ENCODE measurements at places on chromosomes 5 and 9.

- no peaks in the 10 kb centered on the region for H3K4me1 ChIP-seq
- H3K27me3 ChIP-seq: no peaks in the 10 kb centered on the region
- peaks cover 7% of the 10 kb centered on the region for H3K36me3 ChIP-seq
Measured at GRCh38 chr5:97355775-97356174, 172.7 kb upstream of the RIOK2 start.

GRCh38 chr9:76799473-76799872, 35.2 kb downstream of the PCA3 start:
- no peaks in the 10 kb centered on the region for H3K36me3 ChIP-seq
- peaks cover 8% of the 10 kb centered on the region for H3K4me1 ChIP-seq
- no peak for DNase-seq
- H3K27me3 ChIP-seq: no peaks in the 10 kb centered on the region

- H3K4me3 ChIP-seq: no peak overlapping the region
- peaks cover 15% of the 10 kb centered on the region for H3K4me1 ChIP-seq
- no peaks in the 10 kb centered on the region for H3K27me3 ChIP-seq
- no peak for DNase-seq
- no peaks in the 10 kb centered on the region for H3K36me3 ChIP-seq
- H3K27ac ChIP-seq: no peak overlapping the region
Measured at GRCh38 chr9:132127888-132128534, 33.8 kb upstream of the NTNG2 start.

DNA sequence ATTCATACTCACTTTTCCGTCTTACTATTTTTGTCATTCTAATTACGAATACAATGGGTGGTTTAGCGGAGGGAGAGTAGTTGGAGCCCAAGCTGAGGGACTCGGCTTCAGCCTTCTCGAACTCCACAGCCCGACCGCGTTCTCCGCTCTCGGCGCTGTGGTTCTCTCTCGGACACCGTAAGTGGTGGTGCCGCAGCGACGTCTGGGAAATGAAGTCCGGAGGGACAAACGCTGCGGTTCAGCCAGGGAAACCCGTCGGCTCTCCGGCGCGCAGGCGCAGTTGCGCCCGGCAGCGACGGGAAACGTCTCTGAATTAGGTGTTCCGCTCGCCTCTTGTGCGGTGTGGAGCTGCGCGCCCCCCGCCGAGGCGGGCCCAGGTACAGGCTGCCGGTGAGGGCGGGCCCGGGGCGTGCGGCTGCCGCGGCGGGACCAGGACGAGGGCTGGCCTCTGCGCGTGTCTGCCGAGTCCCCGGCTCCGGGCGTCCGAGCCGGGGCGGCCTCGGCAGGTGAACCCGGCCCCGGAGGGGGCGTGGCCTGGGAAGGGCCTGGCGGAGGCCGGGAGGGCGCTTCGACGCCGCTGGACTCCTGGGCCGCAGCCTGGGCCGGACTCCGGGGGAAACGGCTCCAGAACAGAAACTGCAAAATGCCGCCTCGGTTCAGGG, at the start of gene ZNF879:
ZNF879 (plus strand) TSS at position 277 of the 662 bp plus-strand sequence. CDS start 1,201 bp downstream, outside the sequence.
- no peaks in the 10 kb centered on the region for H3K4me1 ChIP-seq
- no peaks in the 10 kb centered on the region for H3K27me3 ChIP-seq
- peak; percentile 97 for DNase-seq
- H3K4me3 ChIP-seq: peak within 1 kb of the TSS; percentile 81
- peaks cover 36% of the 10 kb centered on the region for H3K36me3 ChIP-seq

- H3K4me3 ChIP-seq: no peak overlapping the region
- H3K27me3 ChIP-seq: peaks cover 5% of the 10 kb centered on the region
- H3K36me3 ChIP-seq: no peaks in the 10 kb centered on the region
- H3K4me1 ChIP-seq: no peaks in the 10 kb centered on the region
- no peak for DNase-seq
- H3K27ac ChIP-seq: no peak overlapping the region
Measured at GRCh38 chr5:100758306-100758705, 144.8 kb downstream of the ST8SIA4 start.

GRCh38 chr5:146369691-146370090, 31.1 kb downstream of the POU4F3 start:
- no peak for DNase-seq
- no peak overlapping the region for H3K27ac ChIP-seq
- peaks cover 5% of the 10 kb centered on the region for H3K4me1 ChIP-seq
- H3K4me3 ChIP-seq: no peak overlapping the region

DNA sequence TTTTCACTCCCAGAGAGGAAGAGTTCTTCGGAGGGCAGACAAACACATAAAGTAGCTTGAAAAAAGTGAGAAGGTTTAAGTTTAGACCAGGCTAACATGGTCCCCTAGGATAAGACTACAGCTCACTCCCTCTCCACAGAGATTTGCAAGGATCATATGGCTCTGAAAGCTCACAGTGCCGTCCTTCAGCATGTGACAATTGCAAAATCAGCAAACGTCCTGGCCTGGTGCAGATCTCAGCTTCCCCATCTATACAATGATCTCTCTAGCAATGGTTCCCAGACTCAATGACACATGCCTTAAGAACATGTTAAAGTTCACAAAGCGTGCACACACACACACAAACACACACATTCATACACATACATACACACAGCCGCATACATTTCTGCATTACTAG, 327.6 kb downstream of the ACTL7B start:
- DNase-seq: no peak
- no peaks in the 10 kb centered on the region for H3K27me3 ChIP-seq
- no peak overlapping the region for H3K4me3 ChIP-seq
- no peaks in the 10 kb centered on the region for H3K36me3 ChIP-seq

DNA sequence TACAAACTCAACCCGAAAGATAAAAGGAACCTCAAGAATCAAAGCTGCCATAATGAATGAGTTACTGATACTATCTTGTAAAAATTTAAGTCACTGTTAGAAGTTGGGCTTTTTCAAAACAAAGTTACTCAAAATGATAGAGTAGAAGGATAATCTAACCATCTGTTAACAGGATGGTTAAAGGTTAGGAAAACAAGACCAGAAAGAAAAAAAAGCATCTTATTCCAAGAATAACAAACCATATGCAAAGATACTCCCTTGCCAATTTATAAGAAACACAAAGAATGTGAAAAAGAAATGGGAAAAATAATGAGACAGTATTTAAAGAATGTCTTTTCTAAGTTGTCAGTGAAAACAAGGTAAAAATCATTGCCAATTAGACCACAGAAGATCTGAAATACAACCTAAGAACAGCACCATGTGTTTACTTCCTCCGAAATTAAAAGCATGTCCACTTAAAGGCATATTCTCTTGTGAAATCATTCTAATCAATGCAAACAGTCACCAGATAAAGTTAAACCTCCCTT, 51.2 kb downstream of the STRBP start:
- H3K27me3 ChIP-seq: no peaks in the 10 kb centered on the region
- DNase-seq: no peak
- peaks cover 2% of the 10 kb centered on the region for H3K36me3 ChIP-seq
- H3K27ac ChIP-seq: no peak overlapping the region
- no peak overlapping the region for H3K4me3 ChIP-seq
- H3K4me1 ChIP-seq: no peaks in the 10 kb centered on the region

DNA sequence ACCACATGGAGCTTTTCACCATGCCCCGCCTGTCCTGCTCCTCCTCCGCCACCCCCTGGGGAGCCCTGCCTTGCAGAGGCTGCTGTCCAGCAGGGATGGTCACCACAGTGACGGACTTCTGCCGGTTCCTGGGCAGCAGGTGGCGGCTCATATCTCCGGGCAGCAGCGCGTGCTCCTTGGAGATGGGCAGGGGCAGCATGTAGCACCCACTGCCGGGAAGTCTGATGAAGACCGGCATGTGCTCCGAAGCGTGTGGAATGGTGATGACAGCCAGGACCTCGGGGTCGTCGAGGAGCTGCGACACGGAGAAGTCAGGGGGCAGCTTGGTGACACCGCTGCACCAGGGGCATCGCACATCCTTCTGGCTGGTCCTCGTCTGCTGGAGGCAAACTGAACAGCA, 19.2 kb downstream of the PLGRKT start:
- no peak overlapping the region for H3K4me3 ChIP-seq
- H3K27me3 ChIP-seq: no peaks in the 10 kb centered on the region
- H3K4me1 ChIP-seq: peaks cover 2% of the 10 kb centered on the region
- DNase-seq: no peak
- peaks cover 6% of the 10 kb centered on the region for H3K36me3 ChIP-seq
- no peak overlapping the region for H3K27ac ChIP-seq

DNA sequence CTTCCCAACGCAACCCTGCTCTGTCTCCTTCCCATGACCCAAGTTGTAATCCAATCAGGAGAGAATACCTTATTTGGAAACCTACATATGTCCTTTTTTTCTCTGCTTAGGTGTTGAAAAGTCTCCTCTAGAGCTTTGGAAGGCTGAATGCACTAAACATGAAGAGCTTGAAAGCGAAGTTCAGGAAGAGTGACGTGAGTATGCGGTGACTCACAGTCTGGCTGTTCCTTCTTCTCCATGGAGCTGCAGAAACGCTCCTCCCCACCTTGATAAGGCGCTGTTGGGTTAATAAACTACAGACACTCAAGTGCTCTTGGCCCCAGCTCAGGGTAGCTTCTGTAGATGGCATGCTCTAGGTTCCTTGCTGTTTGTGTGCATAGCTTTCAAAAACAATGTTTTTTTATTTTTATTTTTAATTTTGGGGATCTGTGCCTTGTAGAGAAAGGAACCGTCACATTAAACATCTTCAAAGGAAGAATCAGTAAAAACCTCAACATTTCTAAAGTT, 30.7 kb downstream of the RAI14 start:
- no peak overlapping the region for H3K4me3 ChIP-seq
- H3K36me3 ChIP-seq: peaks cover 48% of the 10 kb centered on the region
- peaks cover 15% of the 10 kb centered on the region for H3K4me1 ChIP-seq
- no peak overlapping the region for H3K27ac ChIP-seq

DNA sequence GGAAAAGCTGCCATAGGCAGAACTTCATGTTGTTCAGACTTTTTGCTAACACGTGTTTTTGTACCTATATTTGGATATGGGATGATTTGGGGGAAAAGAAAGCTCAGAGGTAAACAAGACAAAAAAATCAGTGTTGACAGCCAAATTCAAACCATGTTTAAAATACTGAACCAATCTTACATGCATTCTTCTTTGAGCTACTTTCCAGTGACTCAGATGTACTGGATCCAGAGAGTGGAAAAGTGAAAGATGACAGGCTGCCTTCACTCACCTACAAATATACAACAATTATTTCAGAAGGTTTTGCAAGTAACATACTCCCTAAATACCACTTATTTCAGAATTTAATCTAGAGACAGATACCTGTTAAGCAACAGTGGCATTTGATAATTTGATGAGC, 165.7 kb downstream of the MPDZ start:
- no peak overlapping the region for H3K27ac ChIP-seq
- H3K4me3 ChIP-seq: no peak overlapping the region
- DNase-seq: no peak
- H3K36me3 ChIP-seq: peaks cover 35% of the 10 kb centered on the region
- H3K27me3 ChIP-seq: no peaks in the 10 kb centered on the region

GRCh38 chr5:111550282-111551020, 38.1 kb upstream of the STARD4 start:
- H3K27ac ChIP-seq: no peak overlapping the region
- no peaks in the 10 kb centered on the region for H3K27me3 ChIP-seq
- H3K4me1 ChIP-seq: peaks cover 9% of the 10 kb centered on the region
- H3K4me3 ChIP-seq: no peak overlapping the region
- H3K36me3 ChIP-seq: no peaks in the 10 kb centered on the region

DNA sequence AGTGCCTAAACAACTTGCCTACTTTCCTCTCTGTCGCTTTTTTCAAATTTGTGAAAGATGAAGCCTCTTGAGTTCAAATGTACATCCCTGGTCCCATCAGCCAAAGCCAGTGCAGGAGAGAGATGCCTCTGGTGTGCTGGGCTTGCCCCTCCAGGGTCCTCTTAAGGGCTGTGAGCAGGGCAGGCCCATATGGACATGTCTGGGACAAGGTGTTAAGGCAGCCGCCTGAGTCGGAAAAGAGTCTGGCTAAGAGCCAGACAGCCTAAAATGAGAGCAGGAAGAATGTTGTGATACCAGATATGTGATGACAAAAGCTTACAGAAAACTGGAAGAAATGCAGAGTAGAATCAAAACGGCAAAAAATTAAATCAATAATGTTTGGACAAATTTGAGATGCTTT, 72.5 kb downstream of the APTX start:
- H3K27me3 ChIP-seq: no peaks in the 10 kb centered on the region
- no peak overlapping the region for H3K4me3 ChIP-seq
- DNase-seq: no peak
- H3K36me3 ChIP-seq: no peaks in the 10 kb centered on the region

DNA sequence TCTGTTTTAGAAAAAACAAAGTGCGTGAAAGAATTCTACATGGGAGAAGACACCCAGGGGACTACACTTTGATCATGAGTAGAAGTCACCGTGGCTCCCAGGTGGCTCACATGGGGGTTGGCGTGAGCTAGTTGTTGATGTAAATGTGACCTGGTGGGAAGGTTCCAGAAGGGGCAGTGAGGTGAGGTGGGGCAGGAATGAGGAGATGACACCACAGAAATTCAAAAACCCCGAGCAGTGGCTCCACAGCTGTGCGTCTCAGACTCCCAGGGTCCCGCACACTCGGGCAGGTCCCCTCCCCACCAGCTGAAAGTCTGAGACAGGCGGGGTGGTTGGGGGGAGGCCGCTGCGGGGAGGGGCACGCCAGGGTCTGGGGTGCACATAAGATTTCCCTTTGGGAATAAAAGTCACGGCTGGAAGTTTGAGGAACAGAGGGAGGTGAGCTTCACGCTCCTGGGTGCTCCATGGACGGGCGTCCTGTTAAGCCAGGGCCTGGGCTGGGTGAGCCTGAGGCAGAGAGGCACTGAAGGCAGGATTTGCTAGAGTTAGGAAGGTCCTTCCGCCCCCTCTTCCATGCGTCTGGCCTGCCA, 29.9 kb downstream of the GLT6D1 start:
- peaks cover 7% of the 10 kb centered on the region for H3K36me3 ChIP-seq
- no peak for DNase-seq
- H3K4me3 ChIP-seq: no peak overlapping the region
- H3K27me3 ChIP-seq: no peaks in the 10 kb centered on the region
- H3K27ac ChIP-seq: no peak overlapping the region

DNA sequence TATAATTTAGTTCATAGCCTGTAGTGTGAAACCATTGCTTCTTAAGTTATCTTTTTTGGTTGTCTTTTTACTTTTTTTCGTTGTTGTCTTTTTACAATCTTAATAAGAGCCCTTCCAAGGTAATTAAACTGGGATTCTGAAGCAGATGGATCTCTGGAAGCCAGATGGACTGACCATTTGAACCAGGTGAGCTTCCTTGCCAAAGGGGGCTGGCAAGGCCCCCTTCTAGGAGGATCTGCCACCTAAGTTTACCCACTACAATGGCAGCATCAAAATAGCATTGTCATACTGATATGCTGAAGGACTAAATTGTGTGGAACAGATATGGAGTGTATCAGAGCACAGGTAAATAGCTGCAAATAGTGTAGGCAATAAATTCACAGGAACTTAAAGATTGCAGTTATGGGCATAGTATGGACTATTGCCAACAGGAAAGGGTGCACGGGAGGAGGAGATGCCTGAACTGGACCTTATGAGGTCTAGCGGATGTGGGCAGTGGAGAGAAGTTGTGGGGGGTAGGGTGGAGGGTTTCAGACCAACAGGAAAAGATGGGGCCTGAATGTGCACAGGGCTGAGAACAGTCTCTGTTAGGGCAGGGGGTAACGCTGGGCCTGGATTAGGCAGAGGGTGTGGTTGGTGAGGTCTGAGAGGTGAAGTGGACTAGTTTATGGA, 61.5 kb upstream of the CTXN3 start:
- H3K4me1 ChIP-seq: peaks cover 5% of the 10 kb centered on the region
- no peaks in the 10 kb centered on the region for H3K27me3 ChIP-seq
- no peak overlapping the region for H3K4me3 ChIP-seq
- no peak overlapping the region for H3K27ac ChIP-seq

- no peak for DNase-seq
- no peaks in the 10 kb centered on the region for H3K27me3 ChIP-seq
- H3K4me3 ChIP-seq: no peak overlapping the region
- no peaks in the 10 kb centered on the region for H3K4me1 ChIP-seq
Measured at GRCh38 chr5:107831612-107832395, 161.1 kb upstream of the EFNA5 start.

- H3K36me3 ChIP-seq: peaks cover 11% of the 10 kb centered on the region
- H3K4me1 ChIP-seq: no peaks in the 10 kb centered on the region
- no peaks in the 10 kb centered on the region for H3K27me3 ChIP-seq
- no peak overlapping the region for H3K4me3 ChIP-seq
- H3K27ac ChIP-seq: no peak overlapping the region
Measured at GRCh38 chr5:157312492-157312891, 46.6 kb downstream of the CYFIP2 start.

Data from H9 (cell line).